Camera-type eye (tissue), 1 donor: ENCODE measurements at places on chromosomes 1 and 21. TPM values are rescaled to one million over a fixed set of nuclear protein-coding genes. Genes with fewer than 3 reads are reported as not detected.

The ASTN1 gene
- total RNA-seq, result 36.5 TPM

The KRTAP21-2 gene
- not detected for total RNA-seq

The RYR2 gene
- 7.6 TPM for total RNA-seq

The TMPRSS3 gene
- total RNA-seq, result 4.4 TPM
